Hypothalamus (tissue), 51 donors: ENCODE measurements at places on chromosomes 1 and 21.

DNA sequence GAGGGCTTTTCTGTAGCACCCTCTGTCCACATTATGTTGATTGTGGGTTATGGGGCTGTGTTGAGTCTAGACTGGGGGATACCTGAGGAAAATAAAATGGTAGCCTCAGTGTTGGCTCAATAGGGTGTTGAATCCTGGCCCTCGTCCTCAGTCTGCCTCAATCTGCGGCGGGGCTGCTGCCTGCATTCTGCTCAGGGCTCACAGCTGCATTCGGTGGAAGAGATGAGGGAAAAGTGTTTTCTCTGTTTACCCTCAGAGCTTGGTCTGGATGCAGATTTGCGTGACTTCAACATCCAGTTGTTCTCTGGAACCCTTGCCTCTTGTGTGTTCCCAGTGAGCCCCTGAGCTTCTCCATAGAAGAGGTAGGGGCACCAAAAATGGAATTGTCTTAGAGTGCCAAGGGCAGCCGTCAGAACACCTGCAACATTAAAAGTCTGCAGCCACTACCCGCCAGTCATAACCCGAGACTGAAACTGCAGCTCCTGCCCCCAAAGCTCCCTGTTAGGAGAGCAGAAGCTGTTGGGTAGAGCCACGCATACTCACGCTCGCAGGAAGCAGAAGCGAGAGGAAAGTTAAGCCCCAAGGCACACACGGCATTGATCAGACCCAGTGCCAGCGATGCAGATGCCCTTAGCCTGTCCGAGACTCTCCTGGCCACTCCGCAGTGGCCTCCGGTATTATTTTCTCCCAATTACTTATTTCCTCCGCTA lies 215.3 kb upstream of the C1orf174 start:
- DNase-seq = no peak

- no peak for DNase-seq
Measured at GRCh38 chr1:64550946-64551605, 81.1 kb downstream of the CACHD1 start.

DNA sequence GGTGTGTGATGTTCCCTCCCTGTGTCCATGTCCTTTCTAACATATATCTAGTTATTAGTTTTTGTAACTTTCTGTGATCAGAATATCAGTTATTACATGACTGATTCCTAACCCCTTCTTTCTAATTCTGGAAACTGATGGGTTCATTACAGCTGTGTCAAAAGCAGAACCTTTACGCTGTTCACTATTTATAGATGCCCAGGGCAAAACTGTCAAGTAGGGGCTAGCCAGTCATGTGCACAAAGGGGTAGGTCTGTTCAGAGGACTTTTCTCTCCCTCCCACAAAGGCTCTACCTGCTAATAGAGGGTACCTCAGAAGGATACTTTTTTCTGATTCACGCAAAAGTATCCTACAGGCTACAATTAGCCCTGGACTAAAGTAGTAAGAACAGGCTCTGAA lies 79.2 kb downstream of the NRDC start:
- no peak for DNase-seq

GRCh38 chr1:247212627-247213617 lies 41.1 kb upstream of the ZNF124 start:
- no peak for DNase-seq

DNA sequence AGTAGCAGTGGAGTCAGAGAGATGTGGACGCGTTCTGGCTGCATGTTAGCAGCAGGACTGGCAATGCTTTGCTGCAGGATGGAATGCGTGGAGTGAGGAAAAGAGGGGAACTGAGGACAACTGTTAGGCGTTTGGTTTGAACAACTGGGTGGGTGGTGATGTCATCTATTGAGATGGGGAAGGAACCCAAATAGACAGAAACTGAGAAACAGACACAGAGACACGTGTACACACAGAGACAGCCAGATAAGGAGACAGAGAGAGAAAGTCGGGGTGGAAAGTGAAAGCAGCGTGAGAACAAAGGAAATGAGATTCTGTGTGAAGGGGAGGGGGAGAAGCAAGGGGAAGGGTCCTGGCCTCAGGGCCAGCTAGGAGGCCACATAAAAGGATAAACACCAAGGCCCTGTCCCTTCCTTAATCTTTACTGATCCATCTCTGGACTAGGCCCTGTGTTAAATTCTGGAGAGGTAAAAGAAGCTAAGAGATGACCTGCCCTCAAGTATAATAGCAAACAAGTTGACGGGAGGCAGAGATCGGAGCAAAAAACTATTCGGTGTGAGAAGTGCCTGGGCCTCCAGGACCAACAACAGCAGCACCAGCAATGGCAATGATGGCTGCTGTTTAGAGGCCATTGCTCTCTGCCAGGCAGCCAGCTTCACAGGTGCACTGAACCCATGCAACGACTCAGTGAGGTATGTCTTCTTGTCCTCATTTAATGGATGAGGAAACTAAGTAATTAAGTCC lies 31.6 kb downstream of the VWA5B1 start:
- no peak for DNase-seq

GRCh38 chr21:28294051-28294450 lies 698.6 kb downstream of the LTN1 start:
- no peak for DNase-seq

DNA sequence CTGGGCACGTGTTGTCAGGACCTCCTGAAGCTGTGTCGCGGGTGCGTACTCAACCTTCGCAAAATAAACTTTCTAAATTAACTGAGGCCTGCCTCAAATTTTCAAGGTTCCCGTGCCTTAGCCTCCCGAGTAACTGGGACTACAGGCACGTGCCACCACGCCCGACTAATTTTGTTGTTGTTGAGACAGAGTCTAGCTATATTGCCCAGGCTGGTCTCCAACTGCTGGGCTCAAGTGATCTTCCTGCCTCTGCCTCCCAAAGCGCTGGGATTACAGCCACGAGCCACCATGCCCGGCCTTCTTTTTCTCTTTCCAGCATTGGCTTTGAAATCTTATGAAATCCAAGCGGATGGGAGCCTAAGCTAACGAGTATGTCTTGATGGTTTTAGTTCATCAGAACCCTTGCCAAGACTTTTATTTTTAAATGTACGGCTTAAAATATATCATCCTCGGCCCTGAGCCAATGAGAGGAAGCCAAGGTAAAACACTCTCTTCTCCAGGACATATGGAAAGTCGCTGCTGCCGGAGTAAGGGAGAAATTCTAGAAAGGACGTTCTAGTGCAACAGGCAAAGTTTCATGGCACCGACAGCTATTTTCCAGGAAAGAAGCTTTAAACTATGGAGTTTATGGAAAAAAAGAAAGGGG lies 12.7 kb upstream of the ERVH48-1 start:
- no peak for DNase-seq

DNA sequence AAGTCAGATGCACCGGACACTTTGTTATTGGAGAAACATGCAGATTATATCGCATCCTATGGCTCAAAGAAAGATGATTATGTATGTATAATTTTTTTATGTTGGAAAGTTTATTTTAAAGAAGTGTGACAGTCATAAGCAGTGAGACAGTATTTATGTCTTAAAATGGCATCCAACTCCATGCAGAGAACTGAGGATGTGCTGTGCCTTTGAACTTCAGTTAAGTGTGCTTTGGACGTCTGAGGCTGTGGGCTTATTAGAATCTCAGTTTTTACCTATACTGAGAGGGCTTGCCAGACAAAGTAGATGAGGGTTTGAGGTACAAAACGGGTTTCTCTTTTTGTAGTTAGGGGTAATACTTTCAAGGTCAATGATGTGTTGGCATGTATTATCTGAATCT lies 1.5 kb downstream of the RABGGTB start:
- DNase-seq = no peak

DNA sequence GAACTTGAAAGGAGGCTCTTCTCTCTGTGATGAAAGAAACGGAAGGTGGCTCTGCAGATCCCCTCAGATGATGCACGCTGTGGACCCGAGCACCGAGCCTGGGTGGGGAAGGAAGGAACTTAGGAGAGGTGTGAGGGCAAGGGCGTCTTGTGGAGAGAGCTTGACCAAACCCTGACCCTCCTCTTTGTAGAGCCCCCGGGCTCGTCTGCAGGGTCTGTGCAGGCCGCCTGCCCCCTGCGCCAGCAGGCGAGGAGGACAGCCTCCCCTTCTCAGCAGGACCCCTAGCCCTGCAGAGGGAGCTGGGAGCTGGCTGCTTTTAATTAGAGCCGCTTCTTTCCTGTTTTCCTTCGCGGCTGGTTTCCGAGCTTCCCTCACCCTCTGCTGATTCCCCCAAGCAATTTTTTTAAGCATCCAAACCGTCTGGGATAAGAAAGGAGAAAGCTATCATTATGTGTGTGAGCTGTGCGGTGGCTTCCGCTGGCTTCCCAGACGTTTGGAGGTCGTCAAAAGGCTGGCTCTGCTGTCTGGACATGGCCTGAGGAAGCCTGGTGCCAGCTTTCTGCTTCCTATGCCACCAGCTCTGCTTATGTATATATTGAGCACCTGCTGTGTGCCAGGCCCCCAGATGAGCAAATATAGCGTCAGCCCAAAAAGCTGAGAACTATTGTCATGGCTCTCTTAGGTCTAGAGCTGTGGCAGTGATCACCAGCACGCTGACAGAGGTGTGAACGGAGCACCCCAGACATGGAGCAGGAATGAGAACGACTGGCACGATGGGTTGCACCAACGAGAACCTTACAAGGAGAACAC lies 160.2 kb upstream of the IRF2BP2 start:
- DNase-seq = no peak

- no peak for DNase-seq
Measured at GRCh38 chr1:77085109-77085508, 134.1 kb downstream of the PIGK start.

DNA sequence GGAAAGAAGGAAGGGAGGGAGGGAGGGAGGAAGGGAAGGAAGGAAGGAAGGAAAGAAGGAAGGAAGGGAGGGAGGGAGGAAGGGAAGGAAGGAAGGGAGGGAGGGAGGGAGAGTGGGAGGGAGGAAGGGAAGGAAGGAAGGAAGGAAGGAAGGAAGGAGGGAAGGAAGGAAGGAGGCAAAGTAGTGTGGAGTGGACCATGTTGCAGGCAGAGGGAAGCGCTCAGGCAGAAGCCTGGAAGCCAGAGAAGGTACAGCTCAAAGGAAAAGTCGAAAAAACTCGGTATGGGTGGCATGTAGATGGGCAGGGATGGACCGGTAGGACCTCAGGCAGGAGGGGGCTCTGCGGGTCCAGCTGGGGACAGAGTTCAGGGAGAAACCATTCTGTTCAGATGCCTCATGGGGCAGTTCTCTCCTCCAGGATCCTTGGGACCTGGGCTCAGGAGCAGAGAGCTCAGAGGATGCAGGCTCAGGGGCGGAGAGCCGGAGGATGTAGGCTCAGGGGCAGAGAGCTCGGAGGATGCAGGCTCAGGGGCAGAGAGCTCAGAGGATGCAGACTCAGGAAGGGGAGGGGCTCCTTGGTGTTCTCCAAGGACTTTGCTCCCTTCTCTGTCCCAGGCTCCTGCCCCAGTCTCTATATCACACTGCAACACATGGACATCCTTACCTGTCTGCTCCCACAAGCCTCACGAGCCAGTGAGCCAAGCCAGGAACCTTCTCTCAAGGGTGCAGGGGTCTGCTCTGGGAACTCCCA lies 13.6 kb upstream of the PADI3 start:
- DNase-seq = no peak

DNA sequence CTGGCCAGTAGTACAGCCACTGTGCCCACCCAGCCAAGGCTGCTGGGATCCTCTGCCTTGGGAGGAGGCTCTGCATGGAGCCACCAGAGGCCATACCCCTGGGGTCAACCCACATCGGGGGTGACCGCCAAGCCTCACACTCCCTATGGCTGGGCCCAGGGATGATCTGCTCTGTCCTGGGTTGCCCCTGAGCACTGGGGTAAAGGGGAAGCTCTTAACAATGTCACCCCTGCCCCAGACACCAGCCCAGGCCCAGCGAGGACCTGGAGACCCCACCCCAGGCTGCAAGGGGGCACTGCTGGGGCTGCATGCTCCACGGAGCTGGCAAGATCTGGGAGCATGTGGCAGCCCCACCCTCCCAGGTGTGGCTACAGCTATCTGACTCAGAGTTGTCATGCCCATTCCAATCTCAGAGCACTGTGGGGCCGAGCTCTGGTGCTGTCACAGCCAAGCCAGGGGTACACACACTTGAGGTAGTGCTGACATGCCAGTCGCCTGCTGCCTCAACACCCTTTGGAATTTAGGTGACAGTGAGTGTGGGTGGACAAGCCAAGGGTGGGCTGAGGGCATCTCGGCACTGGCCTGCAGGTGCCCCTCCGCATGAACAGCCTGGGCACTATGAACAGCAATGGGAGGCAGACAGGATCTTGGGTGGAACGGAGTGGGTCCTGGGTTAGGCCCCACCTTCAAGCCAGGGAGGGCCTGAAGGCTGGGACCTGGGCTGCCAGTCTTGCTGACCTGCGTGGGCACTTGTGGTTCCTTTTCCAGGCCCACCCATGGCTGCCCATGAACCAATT lies 427.7 kb downstream of the LRRIQ3 start:
- DNase-seq = no peak

DNA sequence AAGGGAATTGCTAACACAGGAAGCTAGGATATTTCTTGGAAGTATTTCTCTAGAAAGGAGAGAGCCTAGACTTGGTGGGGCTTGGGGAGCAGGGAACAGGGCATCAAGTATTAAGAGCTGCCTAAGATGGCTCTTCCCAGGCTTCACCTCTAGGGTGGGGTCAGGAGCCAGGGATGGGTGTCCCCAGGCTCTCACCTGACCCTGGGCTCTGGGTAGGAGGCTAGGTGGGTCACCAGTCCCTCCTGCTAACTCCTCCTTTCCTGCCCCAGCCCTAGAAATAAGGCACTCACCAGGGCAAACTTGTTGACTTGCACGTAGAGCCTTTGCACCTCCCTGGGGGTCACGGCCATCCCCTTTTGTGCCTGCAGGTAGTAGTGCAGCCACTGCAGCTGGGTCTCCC lies 15.0 kb downstream of the ETNK2 start:
- no peak for DNase-seq

DNA sequence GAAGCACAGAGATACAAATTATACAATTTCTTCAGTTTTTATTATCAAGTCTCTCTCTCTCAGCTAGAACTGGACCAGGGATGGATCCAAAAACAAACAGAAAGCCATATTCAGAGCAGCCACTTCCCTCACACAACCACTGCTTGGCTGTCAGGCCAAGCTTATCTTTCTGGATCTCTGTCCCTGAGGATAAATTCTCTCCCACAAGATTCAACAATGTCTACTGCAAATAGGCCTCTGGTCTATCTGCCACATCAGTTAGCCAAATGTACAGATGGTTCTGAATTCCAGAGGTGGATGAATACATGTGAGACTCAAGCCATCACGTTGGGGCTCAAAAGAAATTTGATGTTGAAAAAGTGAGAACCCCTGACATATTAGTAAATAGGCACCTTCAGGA lies 350.9 kb downstream of the LTN1 start:
- DNase-seq = no peak

DNA sequence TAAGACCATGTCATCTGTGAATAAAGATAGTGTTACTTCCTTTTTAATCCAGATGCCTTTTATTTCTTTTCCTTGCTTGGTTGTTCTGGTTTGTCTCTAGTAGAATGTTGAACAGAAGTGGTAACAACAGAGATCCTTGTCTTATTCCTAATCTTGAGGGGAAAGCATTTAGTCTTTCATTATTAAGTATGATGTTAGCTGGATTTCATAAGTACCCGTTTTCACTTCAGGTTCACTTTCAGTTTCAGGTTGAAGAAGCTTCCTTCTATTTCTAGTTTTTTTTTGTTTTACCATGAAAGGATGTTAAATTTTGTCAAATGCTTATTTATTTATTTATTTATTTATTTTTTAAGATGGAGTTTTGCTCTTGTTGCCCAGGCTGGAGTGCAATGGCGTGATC lies 22.3 kb upstream of the AGPAT3 start:
- no peak for DNase-seq

GRCh38 chr21:46596201-46596600 lies 8.7 kb downstream of the S100B start:
- no peak for DNase-seq

GRCh38 chr1:241375886-241376285 lies 18.9 kb upstream of the RGS7 start:
- DNase-seq = no peak

GRCh38 chr1:213340593-213340992 lies 289.6 kb downstream of the RPS6KC1 start:
- DNase-seq = no peak

- DNase-seq = no peak
Measured at GRCh38 chr1:230123280-230124185, 56.5 kb downstream of the GALNT2 start.
